T-cell (primary cell): ENCODE measurements at places on chromosomes 11 and 22. TPM values are rescaled to one million over a fixed set of nuclear protein-coding genes. Genes with fewer than 3 reads are reported as not detected.

Gene AMOTL1
- 1.2 TPM for total RNA-seq

Gene TNNI2
- total RNA-seq: not detected

Gene PATE2
- total RNA-seq: not detected

Gene SEC14L6
- total RNA-seq: not detected

Gene MMP11
- total RNA-seq: 2.5 TPM

Gene ARHGAP8
- 1.1 TPM for total RNA-seq

Gene KCNQ1
- total RNA-seq: 27.7 TPM

Gene IL18
- 0.33 TPM for total RNA-seq

Gene H19
- total RNA-seq: 2.0 TPM

Gene CD3D
- total RNA-seq: 361 TPM

Gene NAV2
- total RNA-seq: 1.4 TPM

DNA sequence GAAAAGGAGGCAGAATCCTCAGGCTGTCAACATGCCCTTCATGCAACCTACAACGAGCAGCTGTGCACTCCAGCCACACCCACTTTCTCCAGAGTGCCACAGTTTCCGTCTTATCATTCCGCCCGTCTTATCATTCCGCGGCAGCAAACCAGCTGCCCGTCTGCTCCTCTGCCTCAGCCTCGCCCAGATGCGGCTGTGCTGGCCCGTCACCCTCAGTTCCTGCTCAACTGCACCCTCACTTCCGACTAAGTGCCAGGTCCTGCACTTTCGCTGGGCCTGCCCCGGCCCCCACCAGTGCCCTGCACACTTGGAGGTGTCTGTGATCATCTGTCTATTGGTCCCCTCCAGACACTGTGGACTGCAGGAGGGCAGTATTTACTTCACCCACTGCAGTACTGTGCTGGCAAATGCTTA, 43.7 kb downstream of the MICAL3 start:
- DNase-seq: peak; percentile 45

DNA sequence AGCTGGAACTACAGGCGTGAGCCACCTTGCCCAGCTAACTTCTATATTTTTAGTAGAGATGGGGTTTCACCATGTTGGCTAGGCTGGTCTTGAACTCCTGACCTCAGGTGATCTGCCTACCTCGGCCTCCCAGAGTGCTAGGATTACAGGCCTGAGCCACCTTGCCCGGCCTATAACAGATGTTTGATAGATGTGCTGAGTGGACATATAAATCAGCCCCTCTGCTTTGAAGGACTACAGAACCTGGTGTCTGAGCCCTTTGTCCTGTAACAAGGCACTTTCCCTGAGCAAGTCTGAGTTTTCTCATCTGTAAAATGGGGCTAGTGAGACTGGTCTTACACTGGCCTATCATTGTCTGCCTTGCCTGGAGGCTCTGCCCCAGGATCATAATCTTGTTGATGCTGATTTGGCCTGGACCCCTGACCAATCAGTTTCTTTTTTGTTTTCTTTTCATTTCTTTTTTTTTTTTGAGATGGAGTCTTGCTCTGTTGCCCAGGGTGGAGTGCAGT, 7.0 kb downstream of the RIN1 start:
- DNase-seq: no peak

- peak; percentile 85 for DNase-seq
Observed at GRCh38 chr11:85664615-85665481, at the start of gene CREBZF. Gene CREBZF (minus strand): TSS chr11:85665129. CDS start chr11:85664875, 254 bp downstream.

DNA sequence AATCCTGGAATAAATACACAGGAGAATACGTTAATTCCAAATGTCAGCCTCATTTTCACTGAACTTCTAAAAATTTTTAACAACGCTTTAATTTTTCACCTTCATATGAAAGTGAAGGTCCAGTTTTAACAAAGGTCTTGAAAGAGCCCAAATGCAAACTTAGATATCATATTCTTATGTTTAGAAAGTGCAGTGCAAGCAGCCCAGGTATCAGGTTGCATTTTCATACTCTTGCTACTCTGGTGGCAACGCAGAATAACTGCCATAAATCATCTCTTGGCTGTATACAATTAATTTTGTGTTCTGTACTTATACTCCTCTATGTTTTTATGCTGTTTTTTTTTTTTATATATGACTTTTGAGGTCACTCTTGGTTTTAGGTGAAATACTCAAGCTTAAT, 496.7 kb upstream of the ARHGAP42 start:
- no peak for DNase-seq

DNA sequence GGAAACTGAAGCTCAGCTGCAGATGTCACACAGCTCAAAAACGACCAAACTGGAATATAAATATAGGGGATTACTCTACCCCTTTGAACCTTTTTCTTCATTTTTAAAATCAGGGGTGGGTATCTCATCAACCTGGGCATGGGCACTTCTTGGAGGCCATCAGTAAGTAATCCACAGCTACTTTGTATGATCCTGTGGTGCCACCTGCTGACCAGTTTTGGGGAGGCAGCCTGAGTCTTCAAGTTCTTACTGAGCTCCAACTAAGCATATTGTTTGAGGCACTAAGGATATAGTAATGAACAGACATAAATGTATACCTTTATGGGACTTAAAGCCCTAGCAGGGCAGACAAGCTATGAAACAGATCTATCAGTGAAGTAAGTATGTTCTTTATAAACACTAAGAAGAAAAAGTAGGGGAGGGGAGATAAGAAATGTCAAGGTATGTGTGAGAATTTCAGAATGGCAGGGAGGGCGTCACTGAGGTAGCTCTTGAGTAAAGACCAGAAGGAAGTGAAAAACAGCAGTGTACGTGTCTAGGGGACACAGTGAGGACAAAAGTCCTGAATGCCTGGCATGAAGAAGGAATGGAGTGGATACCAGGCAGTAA, 18.4 kb downstream of the TUB start:
- DNase-seq: peak; percentile 64

DNA sequence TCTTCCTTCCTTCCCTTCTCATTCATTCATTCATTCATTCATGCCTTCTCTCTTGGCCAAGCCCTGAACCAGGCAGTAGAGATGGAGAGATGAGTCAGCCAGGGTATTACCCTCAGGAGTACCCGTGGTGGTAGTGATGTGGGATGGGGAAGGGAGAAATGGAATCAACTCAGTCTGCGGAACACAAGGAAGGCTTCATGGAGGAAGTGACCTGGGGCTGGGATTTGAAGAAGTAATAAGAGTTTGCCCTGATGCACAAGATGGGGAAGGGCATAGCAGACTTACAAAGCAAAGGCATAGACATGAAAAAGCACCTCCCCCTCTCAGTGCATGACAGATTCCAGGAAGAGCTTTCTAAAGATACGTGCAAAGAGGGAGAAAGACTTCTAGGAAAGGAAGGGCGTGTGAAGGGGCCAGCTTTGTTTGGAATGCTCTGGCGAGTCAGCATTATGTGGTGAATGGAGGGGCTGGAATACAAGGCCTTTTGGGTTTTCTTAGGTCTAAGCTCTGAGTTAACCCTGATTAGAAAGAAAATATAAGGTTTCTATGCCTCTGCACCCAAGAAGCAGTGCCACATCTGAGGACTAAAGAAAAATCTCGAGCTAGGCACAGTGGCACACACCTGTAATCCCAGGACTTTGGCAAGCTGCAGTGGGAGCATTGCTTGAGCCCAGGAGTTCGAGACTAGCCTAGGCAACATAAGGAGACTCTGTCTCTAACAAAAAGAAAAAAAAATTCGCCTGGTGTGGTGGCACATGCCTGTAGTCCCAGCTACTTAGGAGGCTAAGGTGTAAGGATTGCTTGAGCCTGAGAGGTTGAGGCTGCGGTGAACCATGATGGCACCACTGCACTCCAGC, 36.4 kb upstream of the ACER3 start:
- no peak for DNase-seq

- DNase-seq: no peak
Observed at GRCh38 chr22:38213990-38214301, 12.2 kb downstream of the MAFF start.

DNA sequence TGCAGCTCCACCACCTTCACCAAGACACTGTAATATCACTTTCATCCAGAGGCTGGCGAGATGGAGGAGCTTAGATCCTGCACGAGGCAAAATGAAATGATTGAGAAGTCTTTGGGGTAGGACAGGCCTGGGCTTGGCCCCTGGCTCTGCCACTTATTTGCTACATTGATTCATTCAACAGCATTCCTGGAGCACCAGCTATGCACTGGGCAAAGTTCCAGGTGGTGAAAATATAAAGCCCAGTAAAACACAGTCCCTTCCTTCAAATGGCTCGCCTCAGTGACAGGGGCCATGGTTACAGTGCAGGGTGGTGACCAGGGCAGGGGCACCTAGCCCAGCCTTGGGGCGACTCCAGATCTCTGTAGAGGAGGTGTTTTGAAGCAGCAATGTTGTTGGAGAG, 19.7 kb downstream of the ALX4 start:
- no peak for DNase-seq

DNA sequence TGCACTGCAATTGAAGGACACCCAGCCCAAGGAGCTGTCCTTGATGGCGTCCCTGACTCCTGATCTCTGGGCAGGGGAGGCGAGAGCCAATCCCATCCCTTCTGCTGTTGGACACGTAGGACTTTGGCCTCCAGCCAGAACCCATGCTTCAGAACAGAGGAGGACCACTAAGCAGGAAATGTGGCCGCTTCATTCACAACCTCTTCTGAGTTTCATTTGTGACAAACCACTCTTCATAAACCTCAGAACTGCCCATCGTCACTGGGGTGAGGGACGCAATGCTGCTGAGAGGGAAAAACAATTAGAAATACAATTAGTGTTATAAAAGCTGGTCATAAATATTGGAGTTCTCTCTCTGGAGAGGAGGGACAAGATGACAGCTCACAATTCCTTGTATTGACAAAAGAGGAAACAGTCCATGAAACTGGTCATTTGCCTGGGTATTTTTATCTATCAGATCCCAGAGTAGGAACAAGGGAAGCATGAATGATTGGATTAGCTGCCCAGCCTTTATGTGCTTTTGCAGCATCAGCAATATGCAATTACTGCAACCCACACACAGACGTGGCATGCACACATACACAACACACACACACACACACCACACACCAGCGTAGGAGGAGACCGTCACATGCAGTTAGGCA, 216.5 kb upstream of the CADM1 start:
- no peak for DNase-seq

DNA sequence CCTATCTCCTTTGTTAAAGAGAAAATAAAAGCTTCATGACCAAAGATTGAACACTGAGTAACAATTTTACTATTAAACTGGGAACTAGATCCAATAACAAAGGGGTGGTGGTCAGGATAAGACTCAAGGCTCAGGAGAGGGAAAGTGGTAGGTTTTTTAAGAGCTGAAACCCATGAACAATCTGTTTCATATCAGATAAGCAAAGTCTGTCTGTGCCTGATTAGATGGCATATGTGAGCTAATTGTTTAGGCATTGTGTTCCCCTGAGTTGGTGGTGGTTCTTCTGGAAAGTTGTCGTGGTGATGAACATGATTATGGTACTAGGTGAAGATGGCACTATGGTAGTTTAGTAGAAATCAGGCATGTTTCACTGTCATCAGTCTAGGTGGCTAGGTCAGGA, 24.4 kb downstream of the USP47 start:
- no peak for DNase-seq

DNA sequence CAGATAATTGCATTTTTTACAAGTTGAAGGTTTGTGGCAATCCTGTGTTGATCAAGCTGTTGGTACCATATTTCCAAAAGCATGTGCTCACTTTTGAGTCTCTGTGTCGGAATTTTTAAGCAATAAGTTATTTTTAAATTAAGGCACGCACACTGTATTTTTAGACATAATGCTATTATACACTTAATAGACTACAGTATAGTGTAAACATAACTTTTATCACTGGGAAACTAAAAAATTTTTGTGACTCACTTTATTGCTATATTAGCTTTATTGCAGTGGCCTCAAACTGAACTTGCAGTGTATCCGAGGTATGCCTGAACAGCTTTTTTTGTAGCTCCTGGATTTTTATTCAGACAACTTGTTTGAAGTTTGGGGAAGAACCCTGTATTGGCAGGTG, 31.3 kb upstream of the RRM1 start:
- no peak for DNase-seq

- no peak for DNase-seq
Observed at GRCh38 chr11:116114198-116114651, 610.0 kb upstream of the CADM1 start.

DNA sequence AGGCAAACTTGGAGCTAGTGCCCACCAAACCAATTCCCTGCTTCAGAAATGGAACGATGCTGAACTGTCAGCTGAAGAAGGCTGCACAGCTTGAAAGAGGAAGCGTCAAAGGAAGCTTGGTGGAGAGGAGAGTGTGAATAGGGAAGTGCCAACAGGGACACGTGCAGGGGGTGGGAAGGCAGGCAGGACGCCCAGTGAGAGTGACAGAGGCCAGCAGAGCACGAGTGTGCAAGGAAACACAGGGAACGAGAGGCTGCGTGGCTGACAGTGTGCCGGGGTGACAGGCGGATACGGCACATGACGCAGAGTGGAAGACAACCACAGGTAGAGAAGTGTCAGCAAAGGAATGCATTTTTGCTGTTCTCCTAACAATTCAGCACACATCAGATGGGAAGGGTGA, 196.4 kb downstream of the LARGE1 start:
- DNase-seq: no peak

- peak; percentile 1 for DNase-seq
Observed at GRCh38 chr11:86869966-86870570, 69.7 kb downstream of the PRSS23 start.

DNA sequence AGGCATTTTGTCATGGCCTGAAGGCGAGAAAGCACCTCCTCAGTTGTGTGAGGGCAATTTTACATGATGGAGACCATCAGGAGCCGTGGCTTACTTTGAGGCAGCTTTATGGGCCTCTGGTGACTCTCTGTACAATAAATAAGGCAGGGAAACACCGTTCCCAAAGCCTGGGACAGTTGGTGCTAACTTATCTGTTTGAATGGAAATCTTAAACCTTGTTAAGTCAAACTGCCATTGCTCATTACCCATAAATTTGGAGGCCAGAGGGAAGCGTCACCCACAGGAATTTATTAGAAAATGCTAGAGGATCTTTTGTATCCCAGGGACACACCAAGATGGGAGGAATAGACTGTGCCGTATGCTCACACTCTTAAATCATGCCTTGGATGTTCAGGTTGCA, 1156.9 kb downstream of the BRD1 start:
- DNase-seq: no peak

DNA sequence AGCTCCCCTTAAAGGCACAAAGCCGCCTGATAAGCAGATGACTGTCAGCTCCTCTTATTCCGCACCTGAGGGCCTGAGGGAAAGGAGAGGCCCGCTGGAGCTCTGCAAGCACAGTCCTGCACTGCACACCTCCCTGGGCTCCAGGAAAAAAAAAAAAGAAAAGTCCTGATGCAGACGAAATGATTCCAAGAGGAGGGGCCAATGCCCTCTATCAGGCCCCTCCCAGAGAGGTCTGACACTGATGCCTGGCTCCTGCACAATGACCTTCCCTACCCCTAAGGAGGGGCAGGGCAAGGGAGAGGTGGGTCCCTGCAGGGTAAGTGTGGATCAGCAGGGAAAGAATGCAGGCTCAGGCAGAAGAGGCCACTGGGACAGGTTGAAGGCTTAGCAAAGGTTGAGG, 572.7 kb downstream of the SOX6 start:
- no peak for DNase-seq
